ENCODE measurements at places on chromosomes 4 and X.

- DNase-seq = no peak
These were observed 15.6 kb upstream of the TMEM131L start for GRCh38 chr4:153450544-153450917.

GRCh38 chrX:29640106-29640505 is 575.3 kb upstream of the MAGEB2 start:
- DNase-seq = no peak

DNA sequence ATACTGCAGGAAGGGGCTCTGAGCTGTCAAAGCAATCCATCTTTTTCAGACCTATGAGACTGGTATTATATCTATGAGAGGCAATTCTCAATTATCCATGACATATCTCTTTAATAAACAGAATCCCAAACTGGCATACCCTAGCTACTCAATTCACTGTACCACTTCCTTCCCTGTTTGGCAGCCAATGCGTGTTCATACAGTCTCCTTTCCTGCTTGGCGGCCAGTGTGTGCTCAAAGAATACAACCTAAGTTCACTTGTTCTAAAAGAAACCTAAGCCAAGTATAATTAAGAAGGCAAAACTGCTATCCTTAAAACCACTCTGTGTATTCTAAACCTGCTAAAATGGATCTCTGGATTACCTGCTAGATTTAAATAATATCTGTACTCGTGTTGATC is 38.3 kb downstream of the ARHGEF9 start:
- no peak for DNase-seq

- no peak for DNase-seq
These were observed 14.2 kb downstream of the RAB9A start for GRCh38 chrX:13703135-13703534.

DNA sequence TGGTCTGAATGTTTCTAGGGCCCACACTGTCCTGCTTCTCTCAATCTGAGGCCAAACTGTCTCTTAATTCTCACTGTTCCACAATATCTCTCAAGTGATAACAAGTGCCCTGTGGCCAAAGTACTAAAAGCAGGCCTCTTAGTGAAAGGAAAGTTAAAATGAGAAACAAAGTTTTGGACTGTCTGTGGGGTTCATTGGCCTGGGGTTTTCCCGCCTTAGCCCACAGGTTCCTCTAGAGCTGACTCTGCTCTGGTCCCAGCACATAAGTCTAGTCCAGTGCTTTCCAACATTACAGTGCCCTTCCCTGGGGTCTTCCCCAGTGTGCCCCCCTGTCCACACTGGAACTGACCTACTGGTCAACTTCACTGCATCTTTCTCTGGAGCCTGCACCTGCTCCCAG is 6.3 kb downstream of the MAGEB1 start:
- no peak for DNase-seq

- DNase-seq = no peak
These were observed 7.1 kb upstream of the ADH1C start for GRCh38 chr4:99359480-99360204.

- DNase-seq = peak; percentile 80
These were observed 67.1 kb downstream of the PGRMC2 start for GRCh38 chr4:128220286-128221235.

GRCh38 chr4:47187608-47188007 is 156.2 kb downstream of the GABRB1 start:
- no peak for DNase-seq

GRCh38 chr4:184167576-184167975 is 50.1 kb downstream of the ENPP6 start:
- no peak for DNase-seq

- DNase-seq = no peak
These were observed 290.0 kb downstream of the ANK2 start for GRCh38 chr4:113339430-113339813.

- no peak for DNase-seq
These were observed 1560.4 kb upstream of the TENM3 start for GRCh38 chr4:180682776-180683175.

DNA sequence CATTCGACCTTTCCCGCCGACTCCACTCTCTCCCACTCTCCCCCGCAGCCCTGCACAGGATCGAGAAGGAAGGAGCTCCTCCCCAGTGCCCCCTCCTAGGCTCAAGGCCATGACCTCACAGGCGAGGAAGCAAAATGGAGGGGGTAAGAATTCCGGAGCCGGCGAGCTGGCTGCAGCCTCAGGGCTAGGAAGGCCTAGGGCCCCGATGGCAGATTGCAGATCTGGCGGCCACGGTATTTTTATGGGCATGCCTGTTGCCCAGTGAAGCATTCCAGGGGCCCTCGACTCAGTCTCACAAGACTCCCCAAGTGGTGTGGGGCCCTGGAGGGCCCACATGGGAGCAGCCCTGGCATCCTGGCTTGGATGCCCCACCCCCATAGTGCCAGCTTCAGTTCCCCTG is 942 bp upstream of the L1CAM start:
- no peak for DNase-seq

GRCh38 chr4:168917138-168917779 is 92.8 kb downstream of the CBR4 start:
- peak; percentile 58 for DNase-seq

DNA sequence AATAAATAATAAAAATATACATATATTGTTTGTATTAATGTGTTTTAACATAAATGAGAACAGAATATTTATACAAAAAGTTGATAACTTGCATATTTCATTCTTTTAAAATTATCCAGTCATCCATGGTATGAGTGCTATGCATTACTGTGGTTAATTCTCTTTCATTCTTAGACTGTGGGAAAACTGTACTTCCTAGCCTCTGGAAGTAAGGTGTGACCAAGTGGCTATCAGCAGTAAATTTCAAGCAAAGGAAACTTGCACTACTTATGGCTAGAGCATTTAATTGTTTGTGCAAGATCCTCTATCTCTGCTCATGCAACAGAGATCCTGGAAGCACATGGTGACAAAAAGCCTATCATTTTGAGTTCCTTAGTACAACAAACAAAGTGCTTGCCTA is 1054.5 kb upstream of the PABPC4L start:
- DNase-seq = peak; percentile 84

DNA sequence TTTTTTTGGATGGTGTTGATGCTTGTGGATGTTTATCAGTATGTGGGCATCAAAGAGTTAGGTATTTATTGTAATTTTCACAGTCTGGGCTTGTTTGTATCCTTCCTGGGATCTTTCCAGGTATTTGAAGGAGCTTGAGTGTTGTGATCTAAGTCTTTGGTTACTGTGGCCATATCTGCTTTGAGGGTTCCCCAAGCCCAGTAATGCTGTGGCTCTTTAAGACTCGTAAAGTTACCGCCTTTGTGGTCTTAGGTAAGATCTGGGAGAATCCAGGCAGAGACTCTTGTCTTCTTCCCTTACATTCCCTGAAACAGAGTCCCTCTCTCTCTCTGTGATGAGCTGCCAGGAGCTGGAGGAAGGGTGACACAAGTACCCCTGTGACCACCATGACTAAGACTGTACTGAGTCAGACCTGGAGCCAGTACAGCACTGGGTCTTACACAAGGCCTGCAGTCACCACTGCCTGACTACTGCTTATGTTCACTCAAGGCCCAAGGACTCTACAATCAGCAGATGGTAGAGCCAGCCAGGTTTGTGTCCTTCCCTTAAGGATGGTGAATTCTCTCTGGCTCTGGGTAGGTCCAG is 62.2 kb downstream of the FMR1NB start:
- peak; percentile 29 for DNase-seq

DNA sequence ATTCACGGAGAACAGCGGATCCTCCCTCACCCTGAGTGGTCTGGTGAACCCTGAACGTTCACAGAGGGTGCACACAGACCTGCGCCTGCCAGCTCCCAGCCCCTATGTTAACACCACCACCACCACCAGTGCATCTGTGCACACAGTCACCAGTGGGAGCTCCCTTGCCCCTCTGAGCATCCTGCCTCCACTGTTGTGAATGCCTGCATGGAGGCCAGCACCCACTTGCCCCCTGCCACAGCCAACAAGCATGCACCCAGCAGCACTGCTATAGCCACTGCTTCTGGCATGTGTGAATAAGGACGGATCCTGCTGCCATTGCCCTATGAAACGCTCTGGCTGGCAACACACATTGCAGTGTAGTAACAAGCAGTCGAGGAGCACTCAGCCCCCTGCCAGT is 29.1 kb upstream of the PWWP3B start:
- DNase-seq = no peak

DNA sequence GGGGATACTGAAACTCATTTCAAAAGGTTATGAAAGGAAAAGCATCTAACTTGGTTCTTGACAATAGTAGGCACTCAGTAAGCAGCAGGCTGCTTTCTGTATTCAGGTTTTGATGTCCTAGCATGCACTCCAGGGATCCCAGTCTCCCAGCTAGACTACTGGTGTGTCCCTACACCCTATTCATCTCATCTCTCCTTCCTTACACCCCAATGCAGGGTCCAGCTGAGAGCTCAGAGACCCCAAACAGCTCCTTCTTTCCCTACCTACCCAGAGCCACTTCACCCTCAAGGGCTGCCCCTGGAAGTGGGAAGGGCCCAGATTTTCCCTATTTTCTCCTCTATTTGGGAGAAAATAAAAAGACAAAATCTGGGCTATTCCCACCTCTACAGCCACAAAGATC is 1.6 kb upstream of the EFNB1 start:
- no peak for DNase-seq

GRCh38 chr4:3531318-3531878 is 824 bp downstream of the LRPAP1 start:
- no peak for DNase-seq

GRCh38 chr4:146458594-146458993 is 63.1 kb downstream of the SLC10A7 start:
- DNase-seq = no peak

GRCh38 chr4:153759407-153760316 is at the start of gene RNF175:
TSS of gene RNF175 (minus strand) at chr4:153760024. CDS start at chr4:153759862, 162 bp downstream.
- DNase-seq = peak; percentile 14

DNA sequence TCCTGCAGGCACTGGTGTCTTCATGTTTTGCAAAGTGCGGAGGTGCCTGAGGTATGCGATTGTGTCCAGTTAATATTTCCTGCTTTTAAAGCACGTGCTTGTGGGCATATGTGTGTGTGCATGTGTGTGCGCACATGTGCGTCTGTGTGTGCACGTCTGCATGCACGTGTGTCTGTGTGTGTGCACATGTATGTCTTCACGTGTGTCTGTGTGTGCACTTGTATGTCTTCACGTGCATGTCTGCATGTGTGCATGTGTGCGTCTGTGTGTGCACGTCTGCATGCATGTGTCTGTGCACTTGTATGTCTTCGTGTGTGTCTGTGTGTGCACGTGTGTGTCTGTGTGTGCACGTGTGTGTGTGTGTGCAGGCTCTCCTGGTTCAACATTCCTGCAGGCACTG is 49.5 kb downstream of the SHOX start:
- DNase-seq = no peak

- no peak for DNase-seq
These were observed 21.1 kb upstream of the PLS3 start for GRCh38 chrX:115539841-115540240.

DNA sequence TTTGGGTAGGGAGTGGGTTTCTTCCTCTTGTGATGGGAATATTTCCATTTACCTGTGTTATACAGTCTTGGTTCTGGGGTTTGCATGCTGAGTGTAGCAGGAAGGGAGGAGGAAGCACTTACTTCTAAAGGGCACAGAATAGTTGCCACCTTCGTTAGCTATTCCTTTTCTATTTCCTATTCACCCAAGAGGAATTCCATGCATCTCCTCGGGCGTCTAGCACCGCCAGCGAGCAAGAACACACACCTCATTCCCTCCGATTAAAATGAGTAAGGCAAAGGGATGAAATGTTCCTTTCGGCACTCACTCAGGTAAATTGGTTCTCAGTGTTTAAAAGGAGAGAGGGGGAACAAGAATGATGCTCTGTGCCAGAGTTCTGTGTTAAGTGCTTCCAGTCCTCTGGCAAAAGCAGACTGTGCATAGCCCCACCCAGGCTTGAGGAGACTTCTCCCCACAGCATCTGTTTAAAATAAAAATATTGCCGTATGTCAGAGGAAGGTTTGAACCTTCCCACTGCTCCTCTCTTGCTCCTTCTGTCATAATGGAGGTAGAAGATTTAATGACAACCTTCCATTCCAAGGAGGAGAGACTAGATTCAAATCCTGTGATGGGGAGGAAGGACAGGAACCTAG is 351.4 kb downstream of the PTTG2 start:
- DNase-seq = no peak

- no peak for DNase-seq
These were observed 182.4 kb upstream of the CXXC4 start for GRCh38 chr4:104677116-104677515.

GRCh38 chr4:174138616-174139015 is 144.9 kb downstream of the FBXO8 start:
- no peak for DNase-seq

GRCh38 chr4:107930821-107931774 is at the start of gene CYP2U1:
TSS of gene CYP2U1 (plus strand) at chr4:107931549. CDS start at chr4:107931644, 95 bp downstream.
- DNase-seq = peak; percentile 80

- no peak for DNase-seq
These were observed 11.0 kb downstream of the BMX start for GRCh38 chrX:15511563-15511962.

DNA sequence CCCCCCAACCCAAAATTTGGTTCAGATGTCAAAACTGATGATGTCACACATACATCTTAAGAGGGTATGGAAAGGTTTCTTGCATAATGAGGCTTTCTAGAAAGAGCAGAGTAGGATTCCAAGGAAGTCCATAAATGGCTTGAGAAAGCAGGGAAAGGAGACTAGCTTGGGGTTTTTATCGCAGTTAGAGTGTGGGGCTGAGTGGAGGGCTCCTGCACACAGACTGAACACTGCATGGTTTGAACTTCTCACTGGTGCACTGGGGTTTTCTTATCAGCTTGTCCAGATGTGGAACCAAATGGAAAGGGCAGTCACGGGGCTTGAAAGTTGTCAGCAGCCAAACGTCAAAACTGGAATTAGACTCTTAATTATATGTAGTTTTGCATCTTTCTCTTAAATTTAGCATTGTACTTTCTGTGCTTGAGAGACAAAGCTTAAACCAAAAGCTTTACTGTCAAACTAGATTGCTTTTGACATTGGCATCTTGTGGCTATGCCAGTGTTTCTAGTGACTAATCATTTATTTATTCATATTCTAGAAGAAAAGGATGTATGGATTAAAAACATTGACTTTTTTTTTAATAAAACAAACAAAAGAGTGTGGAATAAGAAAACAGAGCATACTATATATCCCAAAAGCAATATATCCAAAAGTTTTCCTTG is 78.3 kb upstream of the STIM2 start:
- DNase-seq = peak; percentile 51

DNA sequence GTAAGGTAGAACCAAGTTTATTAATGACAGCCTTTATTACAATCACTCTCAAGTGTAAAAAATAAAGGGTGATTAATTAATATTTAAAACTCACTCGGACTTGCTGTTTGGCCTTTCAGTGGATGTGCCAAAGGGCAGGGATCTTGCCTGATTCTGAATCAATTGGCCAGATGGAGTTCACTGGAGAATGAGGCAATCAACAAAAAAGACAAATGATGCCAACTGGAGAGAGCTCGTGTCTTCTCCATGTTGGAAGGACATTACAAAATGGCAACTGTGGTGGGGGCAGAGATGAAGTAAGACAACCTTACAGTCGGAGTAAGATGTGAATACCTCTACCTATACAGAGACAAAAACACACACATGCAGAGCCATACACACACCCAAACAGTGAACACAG is 188.0 kb downstream of the TSPAN5 start:
- no peak for DNase-seq

Data from fibroblast of skin of scalp (primary cell).